ENCODE measurements at places on chromosomes 2 and 18.

- DNase-seq: no peak
Measured at GRCh38 chr2:1641523-1641922, 102.8 kb downstream of the PXDN start.

DNA sequence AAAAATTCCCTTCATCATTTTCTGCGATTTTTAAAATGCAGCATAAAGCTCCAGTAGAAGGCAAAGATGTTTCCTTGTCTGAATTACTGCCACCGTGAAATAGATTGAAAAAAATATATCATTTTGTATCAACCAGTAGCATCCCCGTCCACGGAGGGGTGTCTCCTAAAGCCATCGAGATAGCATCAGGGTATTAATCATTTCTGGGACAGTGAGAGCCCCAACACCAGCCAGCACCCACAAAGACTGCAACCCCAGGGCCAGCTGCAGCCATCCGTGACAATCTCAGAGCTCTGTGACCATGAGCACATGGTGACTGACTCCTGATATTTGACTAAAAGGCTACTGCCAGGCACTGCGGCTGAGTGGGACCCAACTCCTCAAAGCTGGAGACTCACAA, 64.1 kb upstream of the SIX3 start:
- DNase-seq: no peak

DNA sequence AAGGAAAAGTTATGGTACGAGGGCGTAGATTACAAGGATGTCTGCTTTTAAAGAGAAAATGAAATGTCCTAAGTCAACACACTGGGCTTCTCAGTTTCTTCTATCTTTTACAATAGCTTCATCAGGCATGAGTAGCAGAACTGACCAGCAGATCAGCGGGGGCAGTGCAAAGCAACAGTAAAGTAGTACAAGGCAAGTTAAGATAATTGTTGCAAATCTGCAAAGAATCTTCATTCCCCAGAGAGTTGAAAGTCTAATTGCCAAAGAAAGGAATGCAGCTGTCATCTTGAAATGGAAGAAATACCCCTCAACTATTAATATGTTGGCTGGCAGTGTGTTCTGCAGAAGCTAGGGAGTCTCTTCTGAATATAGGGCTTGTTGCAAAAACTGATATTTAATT, 60.2 kb upstream of the SLC39A10 start:
- no peak for DNase-seq

DNA sequence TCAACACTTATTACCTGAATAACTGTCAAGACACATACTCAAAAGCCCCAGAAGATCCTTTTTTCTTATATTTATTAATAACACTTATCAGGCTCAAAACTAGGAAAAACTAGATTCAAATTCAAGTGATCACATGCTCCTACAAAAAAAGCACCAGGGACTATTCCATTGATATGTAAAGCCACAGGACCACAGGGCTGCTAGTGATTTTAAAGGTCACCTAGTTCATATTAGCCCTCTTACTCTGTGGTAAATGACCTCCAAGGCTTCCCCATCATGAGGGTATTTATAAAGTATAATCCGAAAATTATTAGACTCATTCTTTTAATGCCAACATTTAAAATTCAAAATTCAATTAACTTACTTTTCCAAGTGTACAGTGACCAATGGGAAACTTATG, 52.5 kb downstream of the LRPPRC start:
- no peak for DNase-seq

- DNase-seq: no peak
Measured at GRCh38 chr2:161915121-161915520, 158.9 kb downstream of the DPP4 start.

GRCh38 chr2:121427187-121427689, 103.4 kb upstream of the RNU4ATAC start:
- no peak for DNase-seq

DNA sequence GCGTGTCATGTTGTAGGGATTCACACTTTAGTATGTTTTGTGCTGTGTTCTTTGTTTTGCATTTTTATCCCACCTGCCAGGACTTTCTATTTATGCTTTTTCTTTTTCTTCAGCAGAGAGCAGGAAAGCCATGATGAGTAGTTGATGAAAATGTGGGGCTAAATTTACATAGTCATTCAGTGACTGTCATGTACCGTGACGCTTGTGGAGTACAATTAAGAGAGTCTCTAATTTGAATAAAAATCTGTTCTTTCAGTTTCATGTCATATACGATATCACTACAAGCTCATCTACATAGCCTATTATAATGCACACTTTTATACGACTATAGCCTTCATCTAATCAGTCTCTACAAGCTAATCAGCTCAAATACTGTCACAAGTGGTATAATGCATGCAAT, 112.7 kb upstream of the SPATS2L start:
- DNase-seq: no peak

DNA sequence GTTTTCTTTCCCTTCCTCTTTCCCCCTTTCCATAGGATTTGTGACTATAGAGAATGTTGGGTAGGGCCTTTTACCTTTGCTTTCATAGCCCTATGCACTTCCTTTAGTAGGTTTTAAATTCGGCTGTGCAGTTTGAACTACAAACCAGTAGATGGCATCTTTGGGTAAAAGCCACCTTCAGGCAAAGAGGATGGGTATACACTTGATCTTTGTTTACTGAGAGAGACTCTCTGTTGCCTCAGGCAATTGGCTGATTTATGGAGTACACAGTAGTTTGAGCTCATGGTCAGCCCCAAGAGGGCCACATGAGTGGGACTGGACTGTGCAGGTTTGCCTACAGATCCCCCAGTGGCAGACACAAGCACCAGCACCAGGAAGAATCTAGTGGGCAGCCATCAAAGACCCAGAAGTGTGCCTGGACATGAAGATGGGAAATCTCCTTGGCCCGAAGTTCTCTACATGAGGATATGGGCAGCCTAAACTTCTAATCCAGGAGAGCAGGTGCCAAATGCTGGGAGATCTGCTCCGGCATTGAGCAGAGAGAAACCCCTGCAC, 1304.3 kb upstream of the DDX18 start:
- DNase-seq: no peak

DNA sequence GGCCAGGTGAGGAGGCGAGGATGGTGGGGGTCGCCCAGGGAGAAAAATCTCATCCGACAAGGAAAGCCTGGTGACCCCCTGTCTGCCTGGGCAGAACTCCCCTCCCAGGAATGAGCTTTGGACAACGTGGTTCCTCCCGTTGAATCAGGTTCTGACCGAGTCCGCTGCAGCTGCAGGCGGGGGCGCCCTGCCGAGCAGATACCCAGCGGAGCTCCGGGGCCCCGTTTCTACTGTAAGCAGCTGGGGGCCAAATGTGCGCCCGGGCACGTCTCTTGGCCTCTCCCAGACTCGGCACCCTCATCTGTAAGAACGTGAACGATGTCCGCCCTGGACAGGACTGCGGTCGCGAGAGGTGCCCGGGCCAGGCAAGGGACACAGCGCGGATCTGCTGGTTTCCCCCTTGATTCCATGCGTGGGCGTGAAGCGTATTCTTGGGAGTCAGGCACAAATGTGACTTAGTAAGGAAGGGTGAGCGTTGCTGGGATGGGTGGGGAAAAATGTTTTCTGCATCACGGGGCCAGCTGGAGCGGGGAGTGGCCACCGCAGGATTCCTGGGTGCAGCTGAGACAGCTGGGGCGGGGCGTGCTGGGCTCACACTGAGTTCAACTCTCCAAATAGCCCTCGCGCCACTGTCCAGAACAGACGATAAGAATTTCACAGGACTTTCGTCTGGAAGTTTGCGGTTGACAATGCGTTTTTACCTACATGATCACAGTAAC, 20.2 kb upstream of the TUBB6 start:
- DNase-seq: no peak

- peak; percentile 16 for DNase-seq
Measured at GRCh38 chr2:29923110-29923721, 1.8 kb upstream of the ALK start.

DNA sequence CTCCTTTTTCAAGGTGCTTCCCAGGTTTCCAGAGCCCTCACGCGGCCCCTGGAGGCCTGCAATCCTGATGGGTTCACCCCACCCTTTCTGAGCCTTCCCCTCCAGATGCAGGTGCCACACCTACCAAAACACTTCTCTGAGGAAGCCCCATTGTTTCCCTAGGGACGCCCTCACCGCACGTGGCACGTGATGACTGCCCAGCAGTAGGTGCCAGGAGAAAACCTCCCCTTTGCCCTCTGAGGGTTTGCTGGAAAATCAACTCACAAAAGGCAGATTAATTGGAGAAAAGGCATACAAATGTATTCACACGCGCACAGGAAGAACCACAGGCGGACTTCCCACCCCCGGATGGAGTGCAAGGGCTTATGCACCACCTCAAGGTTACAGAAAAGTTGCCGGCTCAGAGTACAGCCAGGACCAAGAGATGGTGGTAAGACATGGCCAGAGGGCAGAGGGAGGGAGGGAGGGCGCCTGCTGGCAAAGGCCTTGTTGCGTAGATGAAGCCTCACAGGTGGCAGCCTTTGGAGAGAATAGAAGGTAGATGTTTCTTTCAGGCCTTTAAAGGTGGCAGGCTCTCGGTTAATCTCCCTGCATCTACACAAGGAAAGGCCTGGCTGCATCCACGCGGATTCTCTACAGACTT, 269.4 kb upstream of the RAB6C start:
- no peak for DNase-seq

- no peak for DNase-seq
Measured at GRCh38 chr2:21256006-21256405, 132.2 kb downstream of the TDRD15 start.

DNA sequence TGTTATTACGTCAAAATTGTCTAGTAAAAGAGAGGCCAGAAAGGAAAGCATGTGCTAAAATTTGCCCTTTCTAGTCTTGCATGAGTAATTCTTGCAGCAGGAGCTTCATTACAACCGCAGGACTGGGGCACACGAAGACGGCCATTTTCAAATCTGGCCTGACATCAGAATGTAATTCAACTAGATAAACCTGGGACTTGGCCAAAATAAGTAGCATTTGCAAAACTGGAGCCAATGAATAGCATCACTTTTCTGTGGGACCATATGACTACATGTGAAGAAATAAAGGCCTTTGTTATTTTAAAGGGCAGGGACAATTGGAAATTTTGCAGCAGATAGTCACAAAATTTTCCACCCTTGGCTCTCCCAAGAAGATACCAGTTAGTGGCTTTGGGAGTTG, 3.0 kb upstream of the FZD7 start:
- no peak for DNase-seq

DNA sequence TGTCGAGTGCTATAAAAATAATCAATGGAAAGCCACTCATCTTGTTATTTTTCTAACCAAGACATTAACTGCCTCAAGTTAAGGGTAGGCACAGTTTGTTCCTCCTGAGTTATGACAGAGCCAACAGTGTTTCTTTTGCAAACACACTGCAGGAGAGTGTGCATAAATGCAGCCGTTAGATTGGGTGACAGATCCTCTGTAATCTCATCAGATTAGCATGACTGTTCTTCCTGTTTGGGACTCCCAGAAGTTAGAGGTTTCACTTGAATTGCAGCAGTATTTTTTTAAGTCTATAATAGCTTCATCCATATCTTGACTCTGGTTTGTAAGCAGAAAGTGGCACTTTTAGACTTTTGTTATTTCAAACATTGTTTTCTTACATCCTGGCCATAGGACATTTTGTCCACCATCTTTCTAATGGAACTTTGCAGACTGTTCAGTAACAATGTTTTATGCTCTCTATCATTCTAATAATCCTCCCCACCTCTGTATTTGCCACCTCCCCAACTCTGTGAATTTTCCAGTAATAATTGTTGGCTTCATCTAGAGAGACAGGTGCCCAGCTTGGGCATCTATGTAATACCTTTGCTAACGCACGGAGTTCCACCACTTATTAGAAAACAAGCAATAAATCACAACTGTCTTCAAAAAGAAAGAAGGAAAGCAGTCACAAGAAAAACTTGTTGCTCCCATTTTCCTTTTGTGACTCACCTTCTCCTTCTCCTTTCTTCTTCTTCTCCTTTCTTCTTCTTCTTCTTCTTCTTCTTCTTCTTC, 560.0 kb downstream of the ADCYAP1 start:
- DNase-seq: no peak

- no peak for DNase-seq
Measured at GRCh38 chr18:66136039-66136438, 385.2 kb downstream of the CDH7 start.

- no peak for DNase-seq
Measured at GRCh38 chr2:124180635-124181034, 155.5 kb downstream of the CNTNAP5 start.

DNA sequence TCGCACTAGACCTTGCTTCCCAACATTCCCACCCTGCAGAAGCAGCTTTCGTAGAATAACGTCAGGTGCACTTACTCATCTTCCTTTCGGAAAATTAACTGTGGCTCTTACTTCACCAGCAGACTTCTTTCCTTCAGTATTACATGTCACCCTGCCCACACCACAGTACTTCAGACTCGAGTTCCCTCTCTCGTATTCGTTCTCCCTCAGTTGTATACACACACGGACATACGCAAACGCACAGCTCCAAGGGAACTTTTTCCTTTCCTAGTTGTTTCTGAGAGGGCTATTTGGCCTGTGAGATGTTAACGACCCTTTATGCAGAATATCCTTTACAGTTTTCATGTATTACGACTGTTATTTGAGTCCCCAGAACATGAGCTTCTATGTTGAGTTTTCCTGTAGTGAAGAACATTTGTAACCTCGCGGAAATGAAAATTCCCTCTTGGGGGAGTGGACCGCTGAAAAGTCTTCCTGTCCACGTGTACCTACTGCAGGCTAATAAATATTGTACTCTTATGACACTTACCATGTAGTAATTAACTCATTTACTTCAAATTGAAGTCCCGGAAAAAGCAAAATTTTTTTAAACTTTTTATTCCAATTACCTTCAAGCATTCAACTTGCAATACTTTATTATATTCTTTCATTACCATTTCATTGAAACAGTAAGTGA, 908 bp downstream of the ERLEC1 start:
- DNase-seq: no peak

- no peak for DNase-seq
Measured at GRCh38 chr2:147164563-147164962, 680.3 kb upstream of the ACVR2A start.

GRCh38 chr2:44218771-44219170, 50.1 kb downstream of the PPM1B start:
- DNase-seq: no peak

DNA sequence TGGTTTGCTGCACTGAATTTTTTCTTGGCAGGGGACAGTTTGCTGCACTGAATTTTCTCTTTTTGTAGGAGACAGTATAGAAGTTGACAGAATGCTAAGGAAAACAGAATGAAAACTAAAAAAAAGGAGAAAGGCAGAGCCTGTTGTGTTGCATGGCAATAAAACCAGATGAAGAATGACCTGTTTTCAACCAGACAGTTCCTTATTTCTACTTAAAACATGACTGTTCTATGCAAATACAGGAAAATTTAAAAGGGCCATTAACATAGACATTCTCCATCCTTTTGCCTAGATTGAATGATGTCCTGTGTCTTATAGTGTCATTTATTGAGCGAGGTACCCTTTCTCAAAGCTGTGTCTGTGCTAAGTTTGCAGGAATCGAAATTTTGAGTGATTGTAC, 33.3 kb downstream of the ABI2 start:
- DNase-seq: no peak

GRCh38 chr18:26745288-26746181, 120.0 kb downstream of the AQP4 start:
- no peak for DNase-seq

- no peak for DNase-seq
Measured at GRCh38 chr2:238489431-238489830, 62.7 kb downstream of the ASB1 start.

Data from GM12864 (cell line).